ENCODE measurements at places on chromosomes 3 and 15.

- no peak overlapping the region for H3K4me3 ChIP-seq
- H3K36me3 ChIP-seq = no peaks in the 10 kb centered on the region
- H3K27ac ChIP-seq = no peak overlapping the region
- no peaks in the 10 kb centered on the region for H3K4me1 ChIP-seq
- no peaks in the 10 kb centered on the region for H3K27me3 ChIP-seq
- DNase-seq = no peak
Measured at GRCh38 chr3:115760716-115761115, 137.4 kb downstream of the GAP43 start.

DNA sequence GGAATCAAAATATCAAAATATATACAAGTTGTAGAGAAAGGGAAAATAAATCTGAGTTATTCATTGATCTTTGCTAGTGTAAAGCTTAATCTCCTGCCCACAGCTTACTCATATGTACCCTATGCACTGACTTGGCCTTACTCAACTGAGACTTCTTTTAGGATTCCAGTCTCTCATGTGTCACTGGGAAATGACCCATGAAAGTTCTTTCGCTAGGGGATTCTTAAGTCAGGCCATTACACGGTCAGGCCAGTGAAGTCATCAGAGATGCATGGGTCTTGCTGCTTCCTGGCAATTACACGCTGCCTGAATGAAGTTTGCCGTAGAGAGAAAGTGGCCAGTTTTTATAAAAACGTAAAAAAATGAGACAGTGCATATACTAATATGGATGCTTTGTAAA, 20.7 kb upstream of the LPP start:
- DNase-seq = no peak
- H3K4me3 ChIP-seq = no peak overlapping the region
- H3K27ac ChIP-seq = no peak overlapping the region
- H3K4me1 ChIP-seq = no peaks in the 10 kb centered on the region

DNA sequence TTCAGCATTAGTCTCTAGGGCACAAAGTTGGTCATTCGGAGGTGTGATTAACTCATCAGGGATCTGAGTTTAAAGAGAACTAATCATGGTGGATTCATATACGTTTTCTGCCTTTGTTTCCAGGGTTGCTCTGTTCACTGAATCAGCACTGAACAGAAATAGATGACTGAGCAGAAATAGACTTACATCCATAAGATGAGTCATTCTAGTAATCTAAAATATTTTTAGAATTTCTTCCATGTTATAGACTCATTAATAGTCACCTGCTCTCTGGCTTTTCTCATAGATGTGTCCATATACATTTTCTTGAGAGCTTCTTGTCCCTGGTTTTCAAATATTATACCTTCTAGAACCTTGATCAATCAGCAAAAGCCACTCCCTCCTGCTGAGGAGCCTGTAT, 837.6 kb upstream of the DPPA4 start:
- H3K4me1 ChIP-seq = no peaks in the 10 kb centered on the region
- H3K27ac ChIP-seq = no peak overlapping the region
- DNase-seq = no peak
- H3K36me3 ChIP-seq = no peaks in the 10 kb centered on the region
- no peak overlapping the region for H3K4me3 ChIP-seq
- no peaks in the 10 kb centered on the region for H3K27me3 ChIP-seq

DNA sequence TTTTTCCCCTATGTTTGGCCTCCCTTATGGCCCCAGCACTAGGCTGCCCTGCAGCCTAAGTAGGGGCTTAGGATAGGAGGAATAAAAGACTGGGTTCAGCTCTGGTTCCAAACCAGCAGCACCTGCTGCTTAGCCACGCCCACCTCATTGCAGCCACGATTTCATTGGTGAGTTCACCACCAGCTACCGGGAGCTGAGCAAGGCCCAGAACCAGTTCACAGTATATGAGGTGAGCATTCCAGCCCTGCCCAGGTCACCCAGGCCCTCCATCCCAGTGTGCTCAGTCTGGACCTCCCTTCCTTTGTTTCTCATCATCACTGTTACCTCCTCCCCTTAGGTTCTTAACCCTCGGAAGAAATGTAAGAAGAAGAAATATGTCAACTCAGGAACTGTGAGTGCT, 11.5 kb downstream of the CPNE9 start:
- H3K27me3 ChIP-seq = no peaks in the 10 kb centered on the region
- no peaks in the 10 kb centered on the region for H3K4me1 ChIP-seq
- H3K4me3 ChIP-seq = no peak overlapping the region
- no peak overlapping the region for H3K27ac ChIP-seq

- H3K27ac ChIP-seq = no peak overlapping the region
- no peaks in the 10 kb centered on the region for H3K4me1 ChIP-seq
- H3K4me3 ChIP-seq = no peak overlapping the region
- DNase-seq = no peak
- H3K36me3 ChIP-seq = no peaks in the 10 kb centered on the region
Measured at GRCh38 chr3:165749821-165750220, 87.4 kb downstream of the BCHE start.

DNA sequence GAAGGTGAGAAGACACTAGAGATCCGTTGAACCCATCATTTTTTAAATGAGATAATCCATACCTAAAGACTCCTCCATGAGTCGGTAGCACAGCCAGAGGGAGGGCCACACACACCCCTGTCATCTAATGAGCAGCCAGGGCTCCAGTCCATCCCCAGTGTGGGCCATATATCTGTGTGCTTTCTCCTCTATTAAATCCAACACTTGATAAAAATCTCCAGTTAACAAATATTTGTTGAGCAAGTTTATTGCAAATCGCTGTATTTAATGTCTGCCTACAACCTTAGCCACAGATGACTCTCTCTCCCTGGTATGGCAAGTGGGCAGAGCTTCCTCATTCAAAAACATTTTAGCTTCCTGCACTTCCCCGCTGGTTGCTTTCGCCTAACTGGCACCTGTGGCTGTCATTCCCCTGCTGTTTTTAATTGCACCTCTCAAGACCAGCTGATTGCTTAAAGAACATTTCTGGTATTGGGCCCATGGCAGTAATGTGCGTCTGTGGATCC, 82.8 kb downstream of the SMAD3 start:
- no peak overlapping the region for H3K4me3 ChIP-seq
- no peaks in the 10 kb centered on the region for H3K36me3 ChIP-seq
- H3K27ac ChIP-seq = no peak overlapping the region
- H3K4me1 ChIP-seq = peaks cover 54% of the 10 kb centered on the region
- DNase-seq = no peak
- no peaks in the 10 kb centered on the region for H3K27me3 ChIP-seq

DNA sequence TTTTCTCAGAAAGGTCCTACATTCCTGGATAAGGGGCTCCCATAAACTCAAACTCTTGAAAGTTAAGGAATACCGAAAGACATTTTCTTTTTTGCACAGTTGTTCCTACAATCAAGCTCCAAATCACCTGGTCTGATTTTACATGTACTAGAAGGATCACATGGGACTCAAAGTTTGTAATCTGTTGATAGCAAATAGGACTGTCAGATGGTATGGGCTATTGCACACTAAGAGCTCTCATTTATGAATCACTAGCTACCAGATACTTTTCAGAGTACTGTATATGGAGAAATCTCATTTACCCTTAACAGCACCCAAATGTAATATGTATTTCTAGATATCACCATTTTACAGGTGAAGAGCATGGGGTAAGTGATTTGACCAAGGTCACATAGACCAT, 49.5 kb upstream of the CMSS1 start:
- DNase-seq = no peak
- no peaks in the 10 kb centered on the region for H3K27me3 ChIP-seq
- no peaks in the 10 kb centered on the region for H3K4me1 ChIP-seq
- no peak overlapping the region for H3K27ac ChIP-seq
- no peak overlapping the region for H3K4me3 ChIP-seq
- H3K36me3 ChIP-seq = no peaks in the 10 kb centered on the region

DNA sequence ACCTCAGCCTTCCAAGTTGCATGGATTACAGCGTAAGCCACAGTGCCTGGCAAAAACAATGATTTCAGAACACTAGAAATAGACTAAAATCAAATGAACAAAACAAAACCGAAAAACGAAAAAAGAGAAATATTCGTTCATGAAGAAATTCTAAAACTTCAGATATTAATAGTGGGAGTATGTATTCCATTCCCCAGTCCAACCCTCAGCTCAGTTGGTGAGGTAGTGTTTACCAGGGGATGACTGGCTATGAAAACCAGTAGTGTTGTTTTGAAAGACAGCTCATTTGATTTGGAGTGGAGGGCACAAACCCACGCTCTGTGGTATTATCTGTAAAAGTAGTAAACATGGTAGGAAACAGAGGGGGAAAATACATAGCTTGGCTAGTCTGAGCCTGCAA, 6.8 kb upstream of the SNRK start:
- no peaks in the 10 kb centered on the region for H3K4me1 ChIP-seq
- H3K27ac ChIP-seq = no peak overlapping the region
- no peak overlapping the region for H3K4me3 ChIP-seq
- DNase-seq = no peak
- no peaks in the 10 kb centered on the region for H3K36me3 ChIP-seq

DNA sequence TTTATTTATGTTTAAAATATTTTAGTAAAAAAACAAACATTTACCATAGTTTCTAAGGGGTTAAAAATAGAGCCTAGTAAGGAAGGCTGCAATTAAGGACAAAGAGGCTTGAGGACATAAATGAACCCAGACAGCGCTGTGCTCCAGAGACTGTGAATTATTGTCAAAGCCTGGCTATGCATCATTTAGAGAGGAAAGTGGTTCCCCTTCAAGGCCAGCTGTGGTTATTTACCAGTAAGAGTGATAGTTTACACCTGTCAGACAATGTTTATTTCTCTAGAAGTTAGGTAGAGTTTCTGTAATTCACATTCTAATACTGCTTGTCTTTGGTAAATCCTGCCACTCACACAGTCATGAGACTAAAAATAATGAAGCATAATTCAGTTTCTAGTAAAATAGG, 32.4 kb upstream of the PIK3R4 start:
- DNase-seq = no peak
- H3K4me1 ChIP-seq = no peaks in the 10 kb centered on the region
- H3K27me3 ChIP-seq = no peaks in the 10 kb centered on the region
- H3K27ac ChIP-seq = no peak overlapping the region
- no peak overlapping the region for H3K4me3 ChIP-seq

DNA sequence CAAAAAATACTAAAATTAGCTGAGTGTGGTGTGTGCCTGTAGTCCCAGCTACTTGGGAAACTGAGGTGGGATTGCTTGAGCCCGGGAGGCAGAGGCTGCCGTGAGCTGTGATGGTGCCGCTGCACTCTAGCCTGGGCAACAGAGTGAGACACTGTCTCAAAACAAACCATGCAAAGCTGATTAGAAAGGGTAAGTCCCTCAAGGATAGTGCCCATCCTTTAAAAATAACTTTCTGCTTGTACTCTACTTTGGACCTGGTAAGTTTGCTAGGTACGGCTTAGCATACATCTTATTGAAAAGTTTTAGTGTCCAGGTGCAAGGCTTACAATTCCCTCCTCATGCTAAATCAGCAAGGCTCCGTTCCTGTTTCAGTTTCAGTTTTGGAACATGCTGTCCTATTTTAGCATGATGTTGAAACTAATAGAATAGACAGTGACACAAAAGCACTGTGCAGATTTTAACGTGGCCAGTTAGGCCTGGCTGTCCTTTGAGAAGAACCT, 21.4 kb downstream of the FEM1B start:
- H3K27me3 ChIP-seq = no peaks in the 10 kb centered on the region
- DNase-seq = no peak

DNA sequence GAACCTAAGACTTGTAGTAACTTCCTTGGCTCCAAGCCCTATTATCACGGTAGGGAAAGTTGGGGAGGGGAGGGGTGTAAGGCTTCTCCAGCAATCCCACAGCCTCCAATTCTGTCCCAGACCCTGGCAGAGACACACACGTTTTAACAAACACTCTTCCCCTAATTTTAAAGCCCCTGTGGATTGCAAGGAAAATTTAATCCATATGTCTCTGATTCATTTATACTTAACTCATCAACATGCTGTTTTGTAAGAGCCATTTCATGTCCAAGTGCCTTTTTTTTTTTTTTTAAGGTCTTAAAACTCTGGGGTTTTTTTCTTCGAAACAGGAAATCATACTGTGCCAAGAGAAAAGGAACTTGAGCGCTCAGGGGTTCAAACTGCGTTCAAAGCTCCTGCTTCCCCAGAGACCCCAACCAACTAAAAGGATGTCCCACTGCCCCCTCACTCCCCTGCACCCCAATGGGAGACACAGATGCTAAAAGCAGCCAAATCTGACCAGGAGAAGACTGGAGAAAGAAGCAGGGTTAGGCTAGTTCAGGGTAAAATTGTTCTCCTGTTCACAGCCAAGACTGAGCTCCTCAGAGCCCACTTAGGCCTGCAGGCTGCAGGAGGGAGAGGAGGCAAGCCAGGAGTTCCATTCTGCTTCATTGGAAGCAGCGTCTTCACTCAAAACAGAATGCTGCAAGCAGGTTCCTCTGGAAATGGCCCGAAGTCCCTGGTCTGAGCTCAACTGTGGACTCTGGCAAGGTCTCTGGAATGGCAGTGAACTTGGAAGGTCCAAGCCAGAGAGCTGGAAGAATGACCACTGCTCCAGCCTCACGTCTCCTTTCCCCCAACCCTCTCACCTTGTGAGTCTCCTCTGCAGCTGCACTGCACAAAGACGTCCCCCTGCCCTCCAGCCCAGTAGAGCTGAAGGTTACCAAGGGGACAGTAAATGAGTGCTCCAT, 172.5 kb downstream of the NTRK3 start:
- H3K36me3 ChIP-seq = no peaks in the 10 kb centered on the region
- no peak overlapping the region for H3K27ac ChIP-seq
- no peak overlapping the region for H3K4me3 ChIP-seq
- DNase-seq = no peak

DNA sequence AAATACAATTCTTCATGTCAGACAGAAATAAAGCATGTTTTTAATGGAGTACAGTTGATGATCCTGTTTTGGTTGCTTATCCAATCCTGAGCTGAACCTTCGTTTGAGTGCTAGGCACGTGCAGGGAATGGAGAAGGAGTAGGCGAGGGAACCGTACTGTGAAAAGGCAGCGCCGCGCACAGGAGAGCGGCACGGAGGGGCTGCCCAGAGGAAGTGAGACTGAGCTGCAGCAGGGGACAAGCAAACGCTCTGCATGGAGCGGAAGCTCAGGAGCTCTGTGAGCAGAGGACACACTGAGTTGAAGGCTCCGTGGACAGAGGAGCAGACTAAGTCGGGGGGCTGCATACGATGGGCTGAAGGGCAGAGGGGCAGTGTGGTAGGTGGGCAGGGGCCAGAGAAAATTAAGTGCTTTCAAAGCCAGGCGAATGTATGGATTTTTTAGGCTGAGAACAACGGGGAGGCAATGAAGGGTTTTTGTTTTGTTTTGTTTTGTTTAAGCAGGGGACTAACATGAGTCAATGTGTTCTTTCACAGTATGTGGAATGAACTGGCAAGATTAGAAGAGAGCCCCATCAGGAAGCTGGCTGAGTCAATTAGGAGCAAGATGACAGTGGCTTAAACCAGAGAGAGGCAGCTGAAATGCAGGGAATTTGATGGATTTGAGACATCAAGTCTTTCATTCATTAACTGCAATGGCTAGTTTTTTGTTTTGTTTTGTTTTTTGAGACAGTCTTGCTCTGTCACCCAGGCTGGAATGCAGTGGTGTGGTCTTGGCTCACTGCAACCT, 23.8 kb upstream of the TM2D3 start:
- peaks cover 65% of the 10 kb centered on the region for H3K36me3 ChIP-seq
- H3K4me3 ChIP-seq = no peak overlapping the region
- H3K4me1 ChIP-seq = peaks cover 2% of the 10 kb centered on the region
- no peaks in the 10 kb centered on the region for H3K27me3 ChIP-seq
- H3K27ac ChIP-seq = no peak overlapping the region
- no peak for DNase-seq
